ENCODE measurements at places on chromosomes 3 and 15. TPM values are rescaled to one million over a fixed set of nuclear protein-coding genes. Genes with fewer than 3 reads are reported as not detected.

CCR8 gene
- 0.43 TPM for total RNA-seq

A4GNT gene
- not detected for total RNA-seq

TOMM70 gene
- total RNA-seq, result 39.0 TPM

CYP1A2 gene
- not detected for total RNA-seq

ANKRD63 gene
- total RNA-seq, result 0.27 TPM

SLC9C1 gene
- not detected for total RNA-seq

SEMA6D gene
- not detected for total RNA-seq

FGD5 gene
- not detected for total RNA-seq

CGNL1 gene
- total RNA-seq, result not detected

ITPR1 gene
- total RNA-seq, result 66.7 TPM

- DNase-seq, result peak; percentile 23
Observed at GRCh38 chr3:121995161-121996137, 26.6 kb downstream of the ILDR1 start.

DNA sequence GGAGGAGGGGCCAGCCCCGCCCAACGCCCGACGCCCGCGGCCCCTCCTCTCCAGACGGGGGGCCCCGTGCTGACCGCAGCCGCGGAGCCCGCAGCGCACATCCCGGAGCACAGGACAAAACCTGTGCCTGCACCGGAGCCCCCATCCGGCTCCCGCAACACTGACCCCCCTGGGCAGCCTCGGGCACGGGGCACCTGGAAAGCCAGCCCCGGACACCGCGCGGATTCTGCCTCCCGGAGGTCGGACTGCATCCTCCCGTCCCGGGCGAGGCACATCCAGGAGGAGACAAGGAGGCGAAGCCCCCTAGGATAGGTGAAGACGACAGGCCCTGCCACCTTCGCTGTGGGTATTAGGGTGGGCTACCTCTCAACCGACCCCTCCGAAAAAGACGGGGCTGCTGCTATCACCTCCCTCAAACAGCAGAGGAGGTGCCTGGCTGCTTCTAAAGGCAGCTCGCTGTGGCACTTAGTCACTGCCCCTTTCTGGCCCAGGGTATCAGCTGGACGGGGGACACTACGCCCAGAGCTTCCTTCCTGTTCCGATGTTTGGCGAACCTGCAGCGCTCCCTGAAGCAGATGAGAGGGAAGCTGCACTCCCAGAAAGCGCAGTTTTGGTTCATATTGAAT is 10.6 kb downstream of the XXYLT1 start:
- no peak for DNase-seq

DNA sequence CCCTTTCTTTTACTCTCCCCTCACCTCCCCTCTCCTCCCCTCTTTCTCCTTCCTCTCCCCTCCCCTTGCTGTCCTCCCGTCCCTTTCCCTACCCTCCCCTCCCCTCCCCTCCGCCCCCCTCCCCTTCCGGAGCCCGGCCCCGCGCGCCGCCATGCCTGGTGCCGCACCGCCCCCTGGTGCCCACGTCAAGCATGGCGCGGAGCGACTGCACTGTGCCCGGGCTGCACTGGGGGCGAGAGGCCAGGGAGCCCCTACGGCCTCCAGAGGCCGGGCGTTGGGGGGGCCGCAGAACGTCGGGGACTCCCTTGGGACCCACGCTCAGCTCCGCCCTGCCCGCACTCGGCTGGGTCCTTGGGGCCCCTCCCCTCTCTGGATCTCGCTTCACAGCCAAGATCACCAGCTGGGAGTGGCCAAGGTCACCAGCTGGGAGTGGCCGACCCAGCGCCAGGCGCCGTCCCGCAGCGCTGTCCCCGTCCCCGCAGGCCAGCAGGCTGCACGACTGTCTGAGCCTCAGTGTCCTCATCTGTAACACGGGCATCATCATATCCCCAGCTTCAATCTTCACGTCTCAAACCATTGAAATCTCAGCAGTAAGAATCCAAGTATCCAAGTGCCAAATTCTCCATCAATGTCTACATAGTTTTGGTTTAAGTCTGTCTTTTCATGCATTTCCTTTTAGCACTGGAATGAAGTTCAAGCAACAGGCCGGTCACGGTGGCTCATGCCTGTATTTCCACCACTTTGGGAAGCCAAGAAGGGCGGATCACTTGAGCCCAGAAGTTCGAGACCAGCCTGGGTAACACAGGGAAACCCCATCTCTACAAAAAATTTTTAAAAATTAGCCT is 42.5 kb downstream of the TPRA1 start:
- DNase-seq, result peak; percentile 68

GRCh38 chr3:60399861-60400845 is 851.1 kb downstream of the FHIT start:
- no peak for DNase-seq

- DNase-seq, result no peak
Observed at GRCh38 chr15:48084759-48085590, 35.8 kb upstream of the SLC24A5 start.

- no peak for DNase-seq
Observed at GRCh38 chr15:69060744-69061143, 46.2 kb downstream of the NOX5 start.

GRCh38 chr15:93205413-93205812 is 116.4 kb upstream of the RGMA start:
- no peak for DNase-seq

GRCh38 chr3:141556034-141556433 is 69.2 kb downstream of the RASA2 start:
- DNase-seq, result no peak

GRCh38 chr3:171691485-171691884 is 118.8 kb downstream of the PLD1 start:
- DNase-seq, result no peak

DNA sequence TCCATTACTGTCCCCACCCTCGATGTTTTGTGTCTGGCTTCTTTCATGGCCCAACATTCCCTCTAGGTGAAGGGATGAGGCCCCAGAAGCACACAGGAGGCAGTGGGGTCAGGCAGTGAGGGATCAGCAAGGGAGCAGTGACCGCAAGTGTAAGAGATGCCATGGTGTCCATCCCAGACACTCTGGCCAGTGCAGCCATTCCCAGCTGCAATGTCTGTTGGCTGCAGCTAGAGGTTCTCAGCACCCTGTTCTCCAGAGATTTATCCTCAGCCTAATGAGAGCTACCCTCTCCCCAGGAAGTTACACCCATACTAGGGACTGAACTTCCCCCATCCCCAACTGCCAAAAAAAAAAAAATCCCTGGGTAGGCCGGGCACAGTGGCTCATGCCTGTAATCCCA is 40.2 kb downstream of the TRANK1 start:
- no peak for DNase-seq

DNA sequence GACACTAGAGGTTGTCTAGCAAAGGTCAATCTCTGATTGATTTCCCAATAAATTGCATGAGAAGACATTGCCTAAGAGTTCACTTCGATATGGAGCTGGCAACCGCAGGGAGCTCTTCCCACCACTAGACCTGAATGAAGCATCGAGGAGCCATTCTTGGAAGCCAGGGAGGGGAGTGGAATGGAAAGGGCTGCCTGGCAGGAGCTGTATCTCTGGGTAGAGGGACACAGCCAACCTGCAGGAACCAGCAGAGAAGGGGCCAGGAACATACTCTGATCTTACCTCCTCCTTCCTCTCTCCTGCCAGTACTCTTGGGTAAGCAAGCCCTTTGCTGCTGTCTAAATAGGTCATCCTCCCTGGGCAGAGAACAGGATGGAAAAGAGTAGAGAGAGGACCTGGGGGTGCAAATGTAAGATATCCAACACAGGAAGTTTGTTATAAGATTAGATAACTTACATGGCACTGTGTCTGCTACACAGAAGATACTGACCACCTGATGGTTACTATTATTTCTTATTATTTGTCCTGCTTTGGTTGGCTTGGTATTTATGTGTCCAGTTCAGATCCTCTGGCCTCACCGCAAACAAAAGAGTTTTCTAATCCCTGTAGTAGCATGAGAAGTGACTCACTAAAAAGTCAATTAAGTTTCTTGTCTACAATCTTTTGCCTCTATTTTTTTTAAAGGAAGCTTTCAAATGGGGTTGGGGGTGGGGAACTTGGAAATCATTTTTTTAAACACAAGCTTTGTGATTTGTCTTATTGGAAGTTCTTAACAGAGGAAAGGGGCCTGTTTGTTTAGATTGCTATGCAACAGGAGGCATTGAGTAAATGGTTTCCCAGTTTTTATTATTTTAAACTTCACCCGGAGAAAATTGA is 156.7 kb upstream of the TSC22D2 start:
- no peak for DNase-seq

- no peak for DNase-seq
Observed at GRCh38 chr3:109903100-109903499, 565.8 kb upstream of the DPPA4 start.

- no peak for DNase-seq
Observed at GRCh38 chr3:9405756-9406155, 8.3 kb downstream of the SETD5 start.

DNA sequence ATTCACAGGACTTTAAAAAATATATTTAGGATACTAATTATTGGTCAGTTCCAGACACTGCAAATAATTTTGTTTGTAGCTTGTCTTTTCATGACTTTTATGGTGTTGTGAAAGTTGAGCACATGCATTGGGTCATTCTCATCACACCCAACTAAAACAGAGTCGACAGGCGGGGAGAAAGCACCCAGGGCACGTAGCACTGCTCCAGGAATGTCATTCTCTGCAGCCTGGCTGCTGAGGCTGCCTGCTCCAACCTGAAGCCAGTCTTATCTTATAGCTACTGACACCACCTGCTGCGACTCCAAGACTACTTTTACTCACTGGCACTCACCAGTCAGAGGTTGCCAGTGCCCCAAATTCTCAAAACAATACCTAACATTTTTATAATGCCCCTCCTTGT is 56.9 kb downstream of the ACAD9 start:
- no peak for DNase-seq

- DNase-seq, result no peak
Observed at GRCh38 chr15:57548835-57549234, 42.9 kb upstream of the MYZAP start.
